Stomach (tissue), 19 donors: ENCODE measurements at places on chromosomes 5 and 9. TPM values are rescaled to one million over a fixed set of nuclear protein-coding genes. Genes with fewer than 3 reads are reported as not detected.

Gene CNTFR
- polyA plus RNA-seq = 4.1 TPM

Gene AGPAT2
- polyA plus RNA-seq = 32.7 TPM

Gene CARD19
- polyA plus RNA-seq = 32.9 TPM

Gene WNT8A
- polyA plus RNA-seq = not detected

Gene DBN1
- 22.7 TPM for polyA plus RNA-seq

Gene SLC34A1
- polyA plus RNA-seq = 0.10 TPM

Gene LPAR1
- polyA plus RNA-seq = 7.4 TPM

Gene PSAT1
- polyA plus RNA-seq = 18.9 TPM

Gene KIF3A
- 3.8 TPM for polyA plus RNA-seq

Gene SPZ1
- polyA plus RNA-seq = not detected

Gene NEUROG1
- polyA plus RNA-seq = not detected

Gene EQTN
- not detected for polyA plus RNA-seq

Gene ACTBL2
- polyA plus RNA-seq = 0.19 TPM

Gene ABHD17B
- polyA plus RNA-seq = 4.0 TPM

Gene IFNA4
- polyA plus RNA-seq = not detected

Gene PLEKHG4B
- polyA plus RNA-seq = 0.88 TPM

Gene COMMD10
- polyA plus RNA-seq = 32.4 TPM

Gene GLRA1
- polyA plus RNA-seq = not detected
